ENCODE measurements at places on chromosomes 2 and 18.

DNA sequence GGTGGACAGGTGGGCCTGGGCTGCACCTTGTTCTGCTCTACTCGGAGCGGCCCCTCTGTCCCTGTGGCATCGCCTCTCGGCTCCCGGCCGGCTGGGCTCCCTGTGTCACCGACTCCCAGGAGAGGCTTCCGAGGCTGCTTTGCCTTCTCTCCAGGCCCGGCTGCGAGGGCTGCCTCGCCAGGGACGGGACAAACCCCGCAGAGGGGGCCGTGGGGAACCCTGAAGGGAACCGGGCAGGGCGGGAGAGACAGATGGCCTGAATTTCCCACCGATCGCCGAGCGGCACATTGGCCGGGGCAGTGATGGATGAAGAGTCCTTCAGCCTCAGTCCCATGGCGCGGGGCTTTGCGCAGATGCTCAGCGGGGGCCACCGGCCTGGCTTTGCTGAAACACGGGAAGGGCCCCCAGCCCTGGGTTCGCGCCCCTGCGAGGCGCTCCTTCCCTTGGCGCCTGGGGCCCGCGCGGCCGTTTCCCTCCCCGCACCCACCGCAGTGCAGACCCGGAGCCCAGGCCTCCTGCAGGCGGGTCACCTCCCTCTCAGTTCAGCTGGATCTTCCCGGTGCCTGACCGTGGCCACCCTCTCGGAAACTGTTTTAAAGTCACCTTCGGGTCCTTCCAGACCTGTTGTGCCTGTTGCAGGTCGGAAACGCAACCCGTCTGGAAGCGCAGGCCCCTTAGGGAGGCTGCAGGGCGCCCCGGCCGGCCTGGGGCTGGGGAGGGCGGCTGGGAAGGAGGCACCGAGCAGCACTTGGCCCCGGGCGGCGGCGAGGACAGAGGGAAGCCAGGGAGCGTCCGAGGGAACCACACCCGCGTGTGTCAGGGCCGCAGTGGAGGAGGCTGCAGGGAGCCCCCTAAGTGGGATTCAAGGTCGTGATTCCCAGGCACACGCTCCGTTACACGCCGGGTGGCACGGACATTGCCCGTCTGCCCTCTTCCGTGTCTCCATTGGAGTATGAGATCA, 341.9 kb upstream of the SALL3 start:
- no peak for DNase-seq

GRCh38 chr2:214088536-214088935, 322.3 kb upstream of the VWC2L start:
- no peak for DNase-seq

DNA sequence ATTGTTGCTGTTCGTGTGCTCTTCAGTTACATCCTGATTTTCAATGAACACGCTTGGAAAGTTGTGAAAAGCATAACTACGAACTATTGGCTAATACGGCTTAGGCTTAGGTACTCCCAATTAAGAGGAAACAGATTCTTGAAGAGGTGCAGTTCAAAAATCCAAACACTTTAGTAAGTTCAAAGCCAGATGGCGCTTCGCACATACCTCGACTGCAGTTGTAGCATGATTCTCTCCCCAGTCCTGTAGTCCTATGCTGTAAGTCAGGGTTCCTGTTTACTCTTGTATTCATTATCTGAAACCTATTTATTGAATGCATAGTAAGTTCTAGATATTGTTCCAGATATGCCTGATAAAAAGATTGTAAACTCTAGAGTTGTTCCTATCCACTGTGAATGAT, 165.2 kb downstream of the TRIB2 start:
- DNase-seq = no peak

DNA sequence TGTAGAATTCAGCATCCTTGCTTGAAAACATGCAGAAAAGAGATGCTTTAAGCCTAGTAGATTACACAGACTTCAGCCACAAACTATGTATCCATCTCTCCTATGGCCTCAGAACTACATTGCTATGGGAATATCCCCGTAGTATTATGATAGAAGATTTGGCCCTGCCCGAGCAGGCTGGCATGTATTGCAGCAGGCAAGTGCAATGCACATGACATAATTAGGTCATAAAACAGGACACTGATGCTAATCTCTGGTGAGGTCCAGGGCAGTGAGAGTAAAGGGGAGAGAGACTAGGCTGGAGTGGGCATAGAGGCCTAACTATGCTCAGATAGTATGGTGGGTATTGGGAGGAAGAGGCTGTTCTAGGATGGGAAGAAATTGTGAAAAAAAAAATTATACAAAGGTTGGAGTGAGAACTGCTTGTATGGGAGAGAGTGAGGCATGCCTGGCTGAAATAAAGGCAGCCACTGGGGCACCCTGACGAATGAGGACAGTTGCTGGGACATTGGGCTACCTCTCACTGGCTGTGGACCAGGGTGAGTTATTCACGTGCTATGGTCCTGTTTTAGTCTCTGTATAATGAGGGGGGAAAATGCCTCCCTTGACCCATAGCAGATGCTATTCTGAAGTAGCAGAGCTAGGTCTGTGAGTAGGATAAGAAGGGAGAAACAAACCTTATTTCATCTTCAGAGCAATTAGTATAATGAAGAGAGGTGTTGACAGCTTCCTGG, 1.6 kb upstream of the PLA2R1 start:
- DNase-seq = no peak

DNA sequence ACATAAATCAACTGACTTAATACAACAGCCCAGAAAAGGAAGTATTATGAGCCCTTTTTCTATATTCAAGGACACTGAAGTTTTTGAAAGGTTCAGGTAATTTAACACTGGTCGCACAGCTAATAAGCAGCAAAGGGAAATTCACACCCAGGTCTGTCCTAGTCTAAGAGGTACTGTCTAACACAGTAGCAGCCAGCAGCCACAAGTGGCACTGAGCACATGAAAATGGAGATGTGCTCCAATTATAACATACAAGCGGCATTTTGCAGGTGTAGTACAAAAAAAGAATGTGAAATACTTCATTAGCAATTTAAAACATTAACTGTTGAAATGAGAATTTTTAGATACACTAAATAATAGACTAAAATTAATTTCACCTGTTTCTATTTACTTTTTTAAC, 23.4 kb downstream of the SPRED2 start:
- no peak for DNase-seq

- no peak for DNase-seq
Observed at GRCh38 chr18:75656035-75656434, 228.5 kb upstream of the SMIM21 start.

GRCh38 chr2:11754700-11755015, 8.2 kb downstream of the LPIN1 start:
- no peak for DNase-seq

- DNase-seq = no peak
Observed at GRCh38 chr2:199370150-199370780, 87.5 kb downstream of the SATB2 start.

GRCh38 chr18:37343542-37343851, 222.1 kb downstream of the CELF4 start:
- no peak for DNase-seq

DNA sequence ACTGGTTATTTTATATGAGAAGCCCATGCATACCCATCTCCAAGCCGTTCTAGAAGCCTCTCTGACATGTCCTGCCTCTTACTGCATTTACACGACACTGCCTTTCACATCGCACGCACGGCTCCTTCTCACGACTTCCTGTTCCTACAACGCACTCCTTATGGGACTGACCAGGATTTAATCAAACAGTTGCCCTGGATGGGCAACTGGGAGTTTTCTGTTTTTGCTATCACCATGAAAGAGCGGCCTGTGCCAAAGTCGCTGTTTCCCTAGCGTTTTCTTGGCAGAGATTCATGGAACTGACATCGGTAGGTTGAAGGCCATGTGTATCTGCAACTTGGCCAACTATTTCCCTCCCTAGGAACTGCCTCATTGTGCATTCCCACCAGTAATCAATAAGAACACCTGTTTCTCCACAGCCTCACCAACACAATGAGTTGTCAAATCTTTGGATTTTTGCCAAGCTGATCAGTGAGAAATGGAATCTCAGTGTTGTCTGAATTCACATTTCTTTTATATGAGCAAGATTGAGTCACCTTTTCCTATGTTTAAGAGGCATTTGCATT, 97.2 kb upstream of the OTOS start:
- DNase-seq = no peak

DNA sequence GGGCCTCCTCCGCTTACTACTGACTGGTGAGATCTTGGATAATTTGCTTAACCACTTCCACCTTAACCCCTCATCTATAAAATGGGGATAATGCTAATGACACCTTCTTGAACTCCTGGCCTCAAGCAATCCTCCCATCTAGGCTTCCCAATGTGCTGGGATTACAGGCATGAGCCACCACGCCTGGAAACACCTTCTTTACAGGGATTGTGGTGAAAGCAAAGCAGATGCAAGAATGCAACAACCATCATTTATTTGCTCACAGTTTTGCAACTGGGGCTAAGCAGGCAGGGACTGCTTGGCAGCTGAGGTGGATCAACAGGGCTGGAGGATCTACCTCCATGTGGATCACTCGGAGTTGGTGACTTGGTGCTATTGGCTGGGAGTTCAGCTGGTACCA, 76.2 kb upstream of the ZNF532 start:
- DNase-seq = no peak

DNA sequence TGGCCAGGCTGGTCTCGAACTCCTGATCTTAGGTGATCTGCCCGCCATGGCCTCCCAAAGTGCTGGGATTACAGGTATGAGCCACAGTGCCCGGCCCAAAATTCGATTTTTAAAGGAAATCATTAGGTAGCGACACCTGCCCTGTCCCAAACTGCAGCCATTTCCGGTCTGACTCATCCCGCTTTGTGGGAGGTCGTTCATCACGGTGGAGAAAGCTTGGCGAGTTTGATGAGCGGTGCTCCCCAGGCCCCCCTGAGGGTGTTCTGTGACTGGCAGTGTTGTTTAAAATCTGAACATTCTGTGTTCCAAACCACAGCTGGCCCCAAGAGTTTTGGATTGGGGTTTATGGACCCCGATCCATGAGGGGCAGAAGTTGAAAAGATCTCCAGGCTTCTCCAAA, 53.0 kb upstream of the GLI2 start:
- DNase-seq = no peak

DNA sequence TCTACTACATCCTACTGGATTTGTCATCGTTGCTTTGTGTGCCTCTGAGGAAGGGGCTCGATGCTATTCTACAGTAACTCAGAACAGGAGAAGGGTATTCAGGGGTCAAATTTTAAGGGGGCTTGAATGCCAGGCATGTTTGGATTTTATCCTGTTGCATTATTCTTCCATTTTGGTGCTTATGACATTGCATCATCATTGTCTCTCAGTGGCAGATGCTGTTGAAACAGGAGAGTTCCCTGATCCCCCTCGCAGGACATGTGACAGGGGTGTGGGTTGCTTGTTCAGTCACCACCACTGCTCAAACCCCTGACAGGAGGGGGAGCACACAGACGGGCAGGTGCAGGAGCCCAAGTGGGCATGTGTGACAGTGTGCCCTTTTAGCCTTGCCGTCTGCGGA, 156.7 kb downstream of the SLC4A3 start:
- DNase-seq = no peak

GRCh38 chr2:58640042-58640441, 398.9 kb upstream of the FANCL start:
- DNase-seq = no peak

- DNase-seq = no peak
Observed at GRCh38 chr18:10377956-10378355, 76.5 kb upstream of the APCDD1 start.

DNA sequence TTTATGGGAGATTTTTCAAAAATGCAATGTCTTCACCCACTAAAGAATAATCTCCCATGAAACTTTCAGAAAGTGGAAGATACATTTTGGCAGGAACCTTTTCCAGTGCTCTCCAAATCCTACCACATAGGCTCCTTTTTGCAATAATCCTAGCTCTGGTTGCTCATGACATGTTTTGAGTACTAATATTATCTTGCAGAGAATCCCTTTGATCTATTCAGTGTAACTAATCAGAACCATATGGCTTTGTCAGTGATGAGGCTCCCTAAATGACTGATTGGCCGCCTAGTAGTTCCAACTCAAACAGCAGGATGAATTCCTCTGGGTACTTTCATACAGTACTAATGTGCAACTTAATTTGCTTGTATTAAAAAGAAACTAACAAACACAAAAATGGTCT, 544.0 kb upstream of the FAM98A start:
- DNase-seq = no peak

- no peak for DNase-seq
Observed at GRCh38 chr2:233448575-233448974, 94.3 kb downstream of the DGKD start.

- DNase-seq = no peak
Observed at GRCh38 chr2:55408918-55409868, 10.5 kb downstream of the CCDC88A start.

GRCh38 chr2:234559609-234560008, 62.7 kb upstream of the ARL4C start:
- no peak for DNase-seq

GRCh38 chr2:109508556-109508955, 105.2 kb downstream of the SEPTIN10 start:
- no peak for DNase-seq

DNA sequence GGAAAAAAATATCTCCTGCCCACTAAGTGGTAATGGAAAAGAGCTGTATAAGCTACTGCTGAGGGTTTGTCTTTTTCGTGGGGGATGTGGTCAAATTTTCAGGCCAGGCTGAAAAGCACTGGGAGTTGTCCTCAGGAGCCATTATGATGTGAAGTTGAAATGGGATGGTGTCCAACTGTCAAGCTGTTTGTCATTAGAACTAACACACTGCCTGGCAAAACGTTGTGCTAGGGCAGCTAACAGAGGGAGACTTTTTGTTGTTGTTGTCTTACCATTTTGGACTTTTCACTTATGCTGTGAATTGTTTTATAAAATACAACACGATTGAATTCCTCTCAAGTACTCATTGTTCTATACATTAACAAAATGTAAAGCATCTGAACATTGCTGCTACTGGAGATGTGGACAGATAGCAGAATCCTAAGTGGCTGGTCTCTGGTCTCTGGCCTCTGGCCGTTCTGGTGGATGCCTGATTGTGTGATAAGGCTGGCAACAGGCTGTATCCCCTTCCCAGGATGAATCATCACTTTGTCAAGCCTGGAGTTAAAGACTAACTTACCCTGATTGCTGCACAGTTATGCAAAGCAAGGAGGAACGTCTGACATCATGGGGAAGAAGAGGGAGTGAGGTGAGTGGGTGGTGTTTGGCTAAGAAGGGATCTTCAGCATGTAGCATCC, 2.3 kb downstream of the MYO1B start:
- no peak for DNase-seq

GRCh38 chr2:53268626-53269025, 499.0 kb upstream of the CHAC2 start:
- DNase-seq = no peak

DNA sequence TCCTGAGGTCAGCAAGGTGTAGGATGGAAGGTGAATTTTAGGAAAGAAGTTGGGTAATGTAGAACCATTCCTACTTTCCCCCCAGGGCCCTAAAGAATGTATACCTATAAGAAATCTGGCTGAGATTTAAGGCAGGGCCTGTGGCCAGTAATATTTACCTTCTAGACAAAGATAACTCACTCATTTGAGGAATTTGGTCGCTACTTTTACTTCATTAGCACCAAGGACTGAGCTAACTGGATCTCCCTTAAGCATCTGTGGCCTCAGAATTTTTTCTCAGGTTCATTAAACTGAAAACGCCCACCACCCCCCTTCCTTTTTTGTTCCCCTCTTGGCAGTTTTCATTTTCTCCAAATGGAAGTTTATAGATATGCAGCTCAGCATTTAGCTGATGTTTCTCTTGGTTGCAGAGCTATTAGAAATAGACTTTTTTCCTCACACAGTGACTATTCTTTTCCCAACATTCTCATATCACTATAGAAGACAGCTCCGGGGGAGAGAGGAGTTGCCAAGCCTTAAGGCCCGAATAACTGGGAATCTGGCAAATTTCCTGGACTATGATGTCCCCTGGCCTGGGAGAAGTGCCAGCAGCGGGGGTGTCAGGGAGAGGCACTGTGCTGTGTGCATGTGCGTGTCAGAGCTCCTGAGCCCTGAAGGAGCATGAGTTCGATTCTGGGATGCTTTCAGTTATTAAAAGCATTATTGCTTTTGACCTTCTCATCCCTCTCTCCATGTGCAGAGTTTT, 310.9 kb downstream of the PRKCE start:
- no peak for DNase-seq
